Activated CD8-positive, alpha-beta memory T cell treated with anti-CD3 and anti-CD28 coated beads for 1 hour (primary cell): ENCODE measurements at places on chromosomes 5 and 9.

DNA sequence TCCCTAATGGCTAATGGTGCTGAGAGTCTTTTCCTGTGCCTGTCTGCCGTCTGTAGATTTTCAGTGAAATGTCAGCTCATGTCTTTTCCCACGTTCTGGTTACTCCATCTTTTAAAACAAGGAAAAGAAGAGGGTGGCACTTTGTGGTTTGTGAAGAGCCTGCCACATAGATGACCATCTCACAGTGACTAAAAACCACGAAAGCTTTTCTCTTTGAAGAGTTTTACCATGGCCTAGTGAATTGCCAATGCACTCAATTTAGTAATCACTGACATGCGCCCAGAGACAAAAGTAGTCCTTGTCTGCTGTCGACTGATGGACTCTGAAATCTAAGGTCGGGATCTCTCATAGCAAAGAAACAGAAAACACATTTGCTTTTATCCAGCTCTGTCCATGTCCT is 50.4 kb downstream of the SPATA31C2 start:
- no peak for DNase-seq

- no peak for DNase-seq
Observed at GRCh38 chr5:139271201-139272027, 22.1 kb upstream of the MATR3 start.

DNA sequence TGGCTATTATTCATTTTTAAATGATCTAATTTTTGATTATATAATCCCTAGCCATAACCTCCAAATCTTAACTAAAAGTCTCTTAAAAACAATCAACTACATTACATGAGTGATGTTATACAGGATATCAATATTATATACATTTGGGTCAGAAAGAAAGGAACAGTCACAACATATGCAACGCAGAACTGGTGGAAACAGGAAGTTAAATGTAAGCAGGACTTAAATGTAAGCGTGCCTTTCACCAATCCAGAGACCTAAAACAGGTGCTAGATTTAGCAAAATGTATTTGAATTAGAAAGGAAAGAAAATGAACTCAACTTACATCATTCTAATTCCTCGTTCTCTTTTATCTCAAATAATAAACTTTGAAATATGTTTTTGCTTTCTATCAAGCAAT is 738.5 kb downstream of the PTPRD start:
- DNase-seq: no peak

GRCh38 chr9:37172557-37172956 is 52.2 kb downstream of the ZCCHC7 start:
- no peak for DNase-seq

DNA sequence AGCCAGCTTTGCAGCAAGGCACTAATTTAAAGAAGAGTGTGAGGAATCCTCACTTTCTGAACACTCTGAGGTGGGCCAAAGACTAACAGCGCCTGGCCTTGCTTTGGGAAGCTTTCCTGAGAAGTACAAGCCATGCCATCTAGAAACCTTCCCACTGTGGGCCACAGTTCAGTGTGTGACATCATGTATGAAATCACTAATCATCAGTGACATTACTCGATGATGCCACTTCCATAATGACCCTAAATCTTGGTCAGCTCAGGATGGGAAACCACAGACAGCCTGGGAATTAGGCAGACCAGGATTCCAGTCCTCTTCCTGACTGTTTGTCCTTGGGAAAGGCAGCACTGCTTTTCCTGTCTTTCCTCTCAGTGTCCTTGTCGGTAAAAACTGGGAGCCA is 54.2 kb upstream of the HSPA9 start:
- no peak for DNase-seq

- no peak for DNase-seq
Observed at GRCh38 chr5:138623053-138623452, 47.9 kb upstream of the HSPA9 start.

- DNase-seq: no peak
Observed at GRCh38 chr9:88396836-88397577, 8.8 kb downstream of the SPIN1 start.

- DNase-seq: no peak
Observed at GRCh38 chr9:68546596-68547390, 6.1 kb upstream of the TMEM252 start.

GRCh38 chr9:97940233-97940632 is 2.3 kb upstream of the HEMGN start:
- no peak for DNase-seq

DNA sequence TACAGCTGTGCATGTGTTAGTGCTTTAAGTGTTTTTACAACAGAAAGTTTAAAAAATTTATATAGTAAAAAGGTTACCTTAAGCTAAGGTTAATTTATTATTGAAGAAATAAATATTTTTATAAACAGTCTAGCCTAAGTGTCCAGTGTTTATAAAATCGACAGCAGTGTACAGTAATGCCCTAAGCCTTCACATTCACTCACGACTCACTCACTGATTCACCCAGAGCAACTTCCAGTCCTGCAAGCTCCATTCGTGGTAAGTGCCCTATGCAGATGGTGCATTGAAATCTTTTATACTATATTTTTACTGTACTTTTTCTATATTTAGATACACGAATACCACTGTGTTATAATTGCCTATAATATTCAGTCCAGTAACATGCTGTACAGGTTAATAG is 159.1 kb downstream of the ROR2 start:
- DNase-seq: no peak

GRCh38 chr5:57764479-57765089 is 282.0 kb upstream of the ACTBL2 start:
- DNase-seq: no peak

GRCh38 chr5:178114325-178115135 is 1.2 kb downstream of the N4BP3 start:
- DNase-seq: peak; percentile 39

DNA sequence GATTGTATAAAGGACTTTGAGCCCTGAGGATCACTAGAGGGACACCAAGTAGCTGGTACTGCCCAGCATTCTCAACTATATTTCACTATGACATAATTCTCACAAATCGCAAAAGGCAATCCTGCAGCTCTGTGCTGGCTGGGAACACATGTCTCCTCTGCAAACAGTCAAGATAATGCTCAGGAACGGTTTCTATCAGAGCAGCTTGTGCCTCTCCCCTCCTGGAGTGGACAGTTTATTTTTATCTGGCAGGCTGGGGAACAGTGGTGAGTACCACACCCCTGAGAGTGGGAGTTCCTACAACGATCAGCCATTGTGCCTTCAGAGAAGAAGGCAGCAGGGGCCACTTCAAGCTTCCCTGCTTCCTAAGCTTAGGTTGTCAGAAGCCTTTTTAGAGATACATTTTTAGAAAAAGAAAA is 65.8 kb downstream of the ERAP1 start:
- DNase-seq: no peak

DNA sequence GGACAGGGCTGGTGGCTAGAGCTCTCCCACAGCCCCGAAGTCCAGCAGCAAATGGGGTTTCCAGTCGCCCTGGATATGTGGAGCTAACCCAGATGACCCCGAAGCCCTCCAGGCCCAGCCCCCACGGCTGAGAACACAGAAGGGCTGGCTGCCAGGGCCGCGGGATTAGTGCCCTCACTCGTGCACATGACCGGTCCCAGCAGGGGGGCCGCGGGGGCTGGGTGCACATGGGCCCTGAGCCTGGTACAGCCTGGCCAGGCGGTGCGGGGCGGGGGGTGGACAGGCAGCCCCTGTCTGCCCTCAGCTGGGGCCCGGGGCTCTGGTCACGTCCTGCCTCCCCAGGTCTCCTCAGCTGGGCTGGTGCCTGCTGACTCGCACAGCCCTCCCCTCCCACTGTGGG is 5.9 kb downstream of the SSNA1 start:
- no peak for DNase-seq

GRCh38 chr5:43221502-43221901 is 29.5 kb downstream of the NIM1K start:
- no peak for DNase-seq

DNA sequence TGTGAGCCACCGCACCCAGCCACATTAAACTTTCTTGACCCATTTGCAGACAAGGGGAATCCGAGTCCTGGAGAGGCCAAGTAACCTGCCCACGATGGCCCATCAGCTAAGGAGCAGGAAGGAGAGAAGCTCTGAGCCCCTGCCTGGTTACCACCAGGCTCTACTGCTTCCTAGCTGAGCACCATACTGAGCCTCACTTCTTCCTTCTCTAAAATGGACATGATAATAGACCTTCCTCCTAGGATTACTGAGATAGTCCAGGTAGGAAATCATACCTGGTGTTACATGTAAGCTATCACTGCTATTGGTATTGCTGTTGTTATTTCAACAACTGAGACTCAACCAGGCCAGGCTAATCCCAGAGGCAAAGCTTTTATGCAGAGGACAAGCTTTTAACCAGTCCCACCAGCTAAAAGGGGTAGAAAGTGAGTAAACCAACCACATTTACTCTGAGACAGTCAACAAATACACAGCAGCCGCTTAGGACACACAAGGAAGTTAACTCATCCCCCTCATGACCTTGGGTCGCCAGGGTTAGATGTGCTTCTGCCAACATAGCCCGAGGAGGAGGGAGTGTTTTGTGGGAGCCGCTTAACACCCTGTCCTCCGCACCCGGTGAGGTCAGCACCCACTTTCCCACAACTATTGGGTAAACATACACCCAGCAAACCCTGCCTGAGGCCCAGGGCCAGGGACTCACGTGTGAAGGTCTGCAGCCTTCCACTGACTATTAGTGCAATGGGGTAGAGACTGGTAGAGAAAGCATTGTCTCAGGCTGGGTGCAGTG is 20.6 kb upstream of the PTGES start:
- no peak for DNase-seq

- no peak for DNase-seq
Observed at GRCh38 chr5:37174928-37175327, 74.2 kb downstream of the CPLANE1 start.

DNA sequence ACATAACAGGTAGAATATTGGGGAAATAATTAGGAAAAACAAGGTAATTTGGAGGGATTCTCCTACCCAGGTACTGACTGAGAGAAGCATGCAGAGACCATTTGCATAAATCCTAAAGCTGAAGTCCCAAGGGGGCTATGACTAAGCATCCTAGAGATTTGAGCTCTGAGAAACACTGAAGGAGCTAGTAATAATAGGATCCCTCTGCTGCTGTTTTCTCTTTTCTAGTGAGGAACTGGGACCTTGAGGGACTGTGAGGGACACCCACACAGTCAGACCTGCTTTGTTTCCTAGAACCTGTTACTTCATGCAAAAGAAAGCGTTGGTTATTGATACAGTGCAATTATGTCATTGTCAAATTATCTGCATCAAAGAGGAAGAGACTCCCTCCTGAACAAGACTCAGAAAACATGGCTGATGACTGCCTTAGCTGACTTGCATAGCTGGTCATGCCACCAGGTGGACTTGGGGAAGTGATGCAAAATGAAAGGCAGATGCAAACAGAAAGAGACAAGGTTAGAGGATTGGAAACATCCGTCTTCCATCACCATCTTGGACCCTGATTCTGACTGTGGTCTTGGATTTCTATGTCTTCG is 335.4 kb downstream of the NTRK2 start:
- no peak for DNase-seq

- DNase-seq: no peak
Observed at GRCh38 chr9:132250324-132251262, 88.7 kb downstream of the NTNG2 start.

- no peak for DNase-seq
Observed at GRCh38 chr5:41817625-41818301, 52.5 kb downstream of the OXCT1 start.

- no peak for DNase-seq
Observed at GRCh38 chr5:151382576-151382975, 35.2 kb upstream of the SLC36A2 start.
